ENCODE measurements at places on chromosomes 4 and X. TPM values are rescaled to one million over a fixed set of nuclear protein-coding genes. Genes with fewer than 3 reads are reported as not detected.

Gene SPANXN1
- total RNA-seq, result not detected

Gene ADH7
- 1.4 TPM for total RNA-seq

Gene ALB
- total RNA-seq, result not detected

DNA sequence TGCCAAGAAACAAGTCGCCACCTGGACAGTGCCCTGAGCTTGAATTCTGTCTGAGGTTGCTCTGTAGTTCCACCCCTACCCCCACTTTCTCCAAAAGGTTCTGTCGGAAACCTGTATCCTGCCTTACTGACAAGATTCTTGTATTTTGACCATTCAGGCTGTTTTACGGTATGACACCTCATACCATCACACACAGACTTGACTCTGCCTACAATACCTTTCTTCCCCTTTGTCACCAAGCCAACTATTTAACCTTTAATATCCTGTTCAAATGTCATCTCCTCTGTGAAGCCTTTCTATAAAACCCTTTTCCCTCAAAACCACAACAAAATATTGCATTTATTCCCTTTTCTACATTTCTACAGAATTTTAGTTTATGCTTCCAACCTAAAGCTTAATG lies 161.9 kb downstream of the VSIG4 start:
- H3K27me3 ChIP-seq, result no peaks in the 10 kb centered on the region
- H3K4me1 ChIP-seq, result no peaks in the 10 kb centered on the region
- no peaks in the 10 kb centered on the region for H3K36me3 ChIP-seq
- no peak for DNase-seq
- no peak overlapping the region for H3K27ac ChIP-seq
- H3K4me3 ChIP-seq, result no peak overlapping the region

GRCh38 chrX:1295550-1295949 lies 26.9 kb downstream of the CSF2RA start:
- H3K36me3 ChIP-seq, result no peaks in the 10 kb centered on the region
- H3K27me3 ChIP-seq, result peaks cover 11% of the 10 kb centered on the region
- H3K4me1 ChIP-seq, result no peaks in the 10 kb centered on the region
- H3K27ac ChIP-seq, result no peak overlapping the region

DNA sequence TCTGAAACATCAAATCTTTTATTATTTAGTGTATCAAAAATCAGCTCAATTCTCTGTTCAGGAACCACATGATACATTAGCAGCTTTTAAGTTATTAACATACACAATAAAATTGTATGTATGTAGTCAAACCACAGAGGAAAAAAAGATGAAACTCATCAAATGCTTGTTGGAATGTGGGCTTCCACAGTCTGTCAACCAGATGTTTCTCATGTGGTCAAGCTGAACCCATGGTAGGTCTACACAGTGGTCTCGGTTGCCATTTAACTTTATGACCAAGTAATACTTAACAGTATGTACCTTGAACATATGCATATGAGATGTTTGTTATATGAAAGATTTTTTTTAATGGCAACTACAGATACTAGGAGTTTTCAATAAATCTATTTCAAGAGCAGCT lies 427.8 kb downstream of the IL15 start:
- no peaks in the 10 kb centered on the region for H3K4me1 ChIP-seq
- H3K4me3 ChIP-seq, result no peak overlapping the region
- no peak for DNase-seq
- no peaks in the 10 kb centered on the region for H3K27me3 ChIP-seq

Data from left lung (tissue), 14 donors.